ENCODE measurements at places on chromosomes 5 and 9.

DNA sequence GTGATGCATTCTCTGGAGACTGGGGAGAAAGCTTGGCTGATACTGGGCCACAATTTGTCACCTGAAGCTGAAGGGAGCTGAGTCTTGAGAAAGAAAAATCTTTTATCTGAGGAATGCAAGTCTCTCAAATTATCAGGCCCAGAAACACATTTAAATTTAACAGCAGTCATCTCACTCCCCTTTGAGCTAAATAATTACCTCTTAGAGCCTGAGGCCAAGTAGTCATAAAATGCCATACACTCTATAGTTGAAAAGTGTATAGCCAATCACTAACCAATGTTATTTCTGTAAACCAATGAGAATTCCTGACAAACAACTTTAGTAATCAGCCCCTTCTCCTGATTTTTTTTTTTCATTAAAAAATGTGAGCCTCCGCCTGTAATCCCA lies 32.7 kb upstream of the DAPK1 start:
- DNase-seq: no peak

DNA sequence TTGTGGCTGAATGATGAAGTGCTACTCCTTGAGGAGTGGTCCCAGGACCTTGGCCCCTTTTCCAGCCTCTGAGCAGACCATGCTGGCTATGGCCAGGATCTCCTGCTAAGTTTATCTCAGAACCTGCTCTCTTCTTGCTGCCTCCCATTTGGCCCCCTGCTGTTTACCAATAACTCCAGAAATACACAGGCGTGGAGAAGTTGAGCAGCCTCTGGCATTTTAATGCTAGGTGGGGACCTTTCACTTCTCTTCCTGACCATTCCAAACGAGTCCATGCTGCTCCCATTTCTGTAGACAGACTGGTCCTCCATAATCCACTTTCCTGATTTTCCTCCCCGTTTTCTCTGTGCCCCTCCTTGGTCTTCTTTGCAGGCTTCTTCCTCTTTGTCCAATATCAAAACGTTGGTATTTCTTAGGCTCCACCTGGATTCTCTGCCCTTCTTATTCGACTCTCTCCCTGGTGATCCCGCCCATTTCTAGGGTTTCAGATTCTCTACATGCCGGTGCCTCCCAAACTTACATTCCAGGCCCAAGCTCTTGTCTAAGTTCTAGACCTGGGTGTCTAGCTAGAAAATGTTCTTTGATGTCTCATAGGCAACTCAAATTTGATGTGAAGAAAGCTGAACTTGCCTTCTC lies 33.4 kb upstream of the TNFAIP8 start:
- no peak for DNase-seq

GRCh38 chr9:89426384-89426961 lies 71.4 kb downstream of the SEMA4D start:
- DNase-seq: no peak

GRCh38 chr5:111670826-111671492 lies 86.0 kb downstream of the NREP start:
- DNase-seq: no peak

GRCh38 chr5:16411235-16411634 lies 54.4 kb downstream of the ZNF622 start:
- DNase-seq: no peak

DNA sequence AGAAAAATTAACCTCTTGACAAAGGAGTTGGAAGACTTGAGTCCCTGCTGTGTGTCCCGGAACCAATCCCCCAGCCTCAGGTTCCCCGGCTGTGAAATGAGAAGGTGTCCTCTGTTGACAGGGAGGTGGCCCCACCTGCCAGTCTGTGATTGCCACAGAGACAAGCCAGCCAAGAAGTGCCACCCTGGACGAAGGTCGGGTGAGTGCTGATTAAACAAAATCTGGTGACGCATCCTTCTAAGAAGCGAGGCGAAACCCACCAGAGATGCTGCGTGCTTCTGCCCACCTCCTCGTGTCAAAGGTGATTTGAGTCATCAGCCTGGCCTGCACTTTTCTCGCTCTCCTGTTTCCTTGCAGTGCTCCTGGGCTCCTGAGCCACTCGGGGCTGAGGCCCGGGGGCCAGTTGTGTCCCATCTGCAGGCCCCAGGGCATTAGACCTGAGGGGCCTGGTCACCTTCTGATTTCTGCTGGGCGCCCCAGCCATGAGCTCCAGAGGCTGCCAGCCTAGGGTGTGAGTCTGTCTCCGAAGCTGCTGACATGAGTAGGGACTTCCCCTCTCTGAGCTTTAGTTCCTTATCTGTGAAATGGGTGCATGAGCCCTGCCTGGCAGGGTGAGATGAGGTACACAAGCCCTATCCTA lies 28.7 kb downstream of the NEK6 start:
- no peak for DNase-seq

GRCh38 chr9:109477258-109478050 lies 20.7 kb downstream of the PTPN3 start:
- no peak for DNase-seq

DNA sequence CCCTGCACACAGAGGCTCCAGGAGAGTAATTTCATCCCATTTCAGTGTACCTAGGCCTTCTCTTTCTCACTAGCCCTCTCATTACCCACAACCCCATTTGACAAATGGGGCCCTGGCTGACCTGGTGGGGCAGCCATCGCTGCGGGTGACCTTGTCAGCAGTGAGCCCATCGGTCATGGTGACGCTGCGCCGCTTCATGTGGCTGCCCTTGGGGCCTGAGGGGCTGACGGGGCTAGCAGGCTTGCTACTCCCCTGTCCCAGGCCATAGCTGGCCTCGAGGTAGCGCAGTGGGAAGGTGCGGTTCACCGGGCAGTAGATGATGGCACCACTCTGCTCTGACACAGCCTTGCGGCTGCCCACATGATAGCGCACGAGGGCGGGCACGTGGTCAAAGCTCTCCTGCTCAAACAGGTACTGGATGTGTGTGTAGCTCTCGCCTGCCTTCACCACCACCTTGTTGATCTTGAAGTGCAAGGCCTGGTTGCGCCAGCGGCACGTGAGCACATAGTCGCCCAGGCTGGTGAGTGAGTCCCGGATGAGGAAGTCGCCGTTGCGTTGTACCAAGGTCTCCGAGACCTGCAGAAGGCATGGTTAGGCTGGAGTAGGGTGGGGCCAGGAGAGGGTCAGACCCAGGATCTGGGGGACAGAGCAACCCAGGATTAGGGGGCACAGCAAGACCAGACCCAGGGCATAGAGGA lies 14.1 kb upstream of the TOR2A start:
- DNase-seq: no peak
